ENCODE measurements at places on chromosomes 11 and 22.

- DNase-seq: no peak
Observed at GRCh38 chr11:91293119-91293518, 931.5 kb upstream of the FAT3 start.

- no peak for DNase-seq
Observed at GRCh38 chr22:38936562-38936961, 20.8 kb upstream of the APOBEC3A start.

GRCh38 chr11:130514316-130514715 is 65.9 kb downstream of the ADAMTS15 start:
- DNase-seq: no peak

GRCh38 chr11:80838153-80838552 is 1397.3 kb upstream of the TENM4 start:
- no peak for DNase-seq

- DNase-seq: no peak
Observed at GRCh38 chr11:33500332-33500731, 200.3 kb downstream of the C11orf91 start.

DNA sequence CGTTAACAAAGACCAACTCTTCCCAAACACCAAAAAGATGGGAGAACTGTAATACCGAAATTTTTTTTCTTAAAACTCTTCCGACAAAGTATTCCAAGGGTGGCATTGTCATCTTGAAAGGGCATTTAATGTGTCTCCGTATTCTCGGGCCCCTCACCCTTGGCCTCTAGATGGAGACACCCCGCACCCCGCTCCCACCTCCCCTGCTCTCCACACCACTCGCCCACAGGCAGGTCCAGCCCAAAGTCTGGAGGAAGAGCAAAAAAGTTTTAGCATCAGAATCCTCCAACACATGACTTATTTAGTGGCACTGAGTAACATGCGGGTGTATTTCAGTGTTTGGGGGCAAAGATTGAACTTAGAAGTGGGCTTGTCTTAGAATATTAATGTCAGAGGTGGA is 20.7 kb downstream of the SPATA19 start:
- no peak for DNase-seq

DNA sequence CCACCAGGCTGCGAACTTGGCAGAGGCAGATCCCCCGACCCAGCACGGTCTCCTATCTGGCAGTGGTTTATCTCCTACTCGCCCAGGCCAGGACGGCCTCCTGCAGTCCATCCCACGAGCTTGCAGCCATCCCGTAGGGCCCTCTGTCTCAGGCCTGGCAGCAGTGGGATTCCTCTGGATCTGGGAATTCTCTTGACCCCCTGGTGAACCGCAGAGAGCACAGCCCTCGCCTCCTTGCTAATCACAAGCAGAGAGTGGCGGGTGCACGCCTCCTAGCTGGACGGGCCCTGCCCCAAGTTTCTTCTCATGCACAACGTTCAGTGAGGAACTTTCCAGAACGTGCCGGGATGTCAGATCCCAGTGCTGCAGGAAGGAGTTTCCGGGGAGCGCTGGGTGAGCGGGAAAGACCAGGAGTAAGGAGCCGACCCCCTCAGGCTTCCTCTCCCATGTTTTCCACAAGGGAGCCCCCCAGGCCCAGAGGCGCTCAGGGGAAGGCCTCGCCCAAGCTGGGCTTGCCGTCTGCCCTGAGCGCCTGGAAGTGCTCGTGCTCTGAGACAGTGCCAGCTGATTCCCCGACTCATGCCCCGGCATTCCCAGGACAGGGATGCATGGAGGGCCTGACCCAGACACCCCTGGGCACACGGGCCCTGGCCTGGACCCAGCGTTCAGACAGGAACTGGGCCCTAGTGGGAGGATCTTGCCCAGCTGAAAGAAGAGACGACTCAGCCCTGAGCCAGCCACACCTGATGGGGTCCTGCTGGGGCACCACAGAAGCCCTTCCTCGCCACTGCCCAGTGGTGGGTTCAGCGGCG is 24.6 kb downstream of the IGF2 start:
- no peak for DNase-seq

DNA sequence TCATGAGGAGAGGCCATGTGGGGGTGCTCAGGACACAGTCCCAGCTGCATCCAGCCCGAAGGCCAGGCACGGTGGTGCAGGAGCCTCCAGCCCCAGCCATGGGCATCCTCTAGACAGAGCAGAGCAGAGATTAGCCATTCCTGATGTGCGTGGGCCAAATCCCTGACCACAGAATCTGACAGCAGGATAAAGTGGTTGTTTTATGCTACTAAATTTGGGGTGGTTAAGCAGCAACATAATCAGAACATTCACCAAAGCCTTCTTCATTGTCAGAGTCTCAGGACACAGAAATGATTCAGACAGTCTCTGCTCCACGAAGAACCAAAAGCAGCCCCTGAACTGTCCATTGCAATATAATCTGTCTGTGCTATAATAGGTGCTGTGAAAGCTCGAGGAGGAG is 19.7 kb downstream of the RASD2 start:
- no peak for DNase-seq
